ENCODE measurements at places on chromosomes 3 and 15. TPM values are rescaled to one million over a fixed set of nuclear protein-coding genes. Genes with fewer than 3 reads are reported as not detected.
A peak's percentile ranks its signal among the peaks of the same experiment; 100 is the strongest.

SLC6A20 gene
- total RNA-seq: not detected

MYO5A gene
- 34.8 TPM for total RNA-seq

TGM4 gene
- not detected for total RNA-seq

NPHP3 gene
- 11.8 TPM for total RNA-seq

GHSR gene
- total RNA-seq: not detected

LRRC31 gene
- total RNA-seq: not detected

HGD gene
- not detected for total RNA-seq

ITPKA gene
- not detected for total RNA-seq

C3orf49 gene
- not detected for total RNA-seq

GRCh38 chr3:95334461-95334860 is 1271.6 kb downstream of the NSUN3 start:
- no peak for DNase-seq

- DNase-seq: no peak
Measured at GRCh38 chr3:188594139-188594538, 440.2 kb downstream of the LPP start.

GRCh38 chr15:29636140-29636539 is 186.1 kb downstream of the TJP1 start:
- no peak for DNase-seq

DNA sequence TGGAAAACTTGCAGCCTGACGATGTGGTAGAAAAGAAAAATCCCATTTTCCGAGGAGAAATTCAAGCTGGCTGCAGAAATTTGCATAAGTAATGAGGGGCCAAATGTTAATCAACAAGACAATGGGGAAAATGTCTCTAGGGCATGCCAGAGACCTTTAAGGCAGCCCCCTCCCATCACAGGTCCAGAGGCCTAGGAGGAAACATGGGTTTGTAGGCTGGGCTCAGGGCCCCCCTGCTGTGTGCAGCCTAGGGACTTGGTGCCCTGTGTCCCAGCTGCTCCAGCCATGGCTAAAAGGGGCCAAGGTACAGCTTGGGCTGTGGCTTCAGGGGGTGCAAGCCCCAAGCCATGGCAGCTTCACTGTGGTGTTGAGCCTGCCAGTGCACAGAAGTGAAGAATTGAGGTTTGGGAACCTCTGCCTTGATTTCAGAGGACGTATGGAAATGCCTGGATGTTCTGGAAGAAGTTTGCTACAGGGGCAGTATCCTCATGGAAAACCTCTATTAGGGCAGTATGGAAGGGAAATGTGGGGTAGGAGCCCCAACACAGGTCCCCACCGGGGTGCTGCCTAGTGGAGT is 75.9 kb upstream of the CADPS start:
- DNase-seq: no peak

GRCh38 chr15:49137861-49138260 is 17.5 kb downstream of the COPS2 start:
- DNase-seq: no peak

DNA sequence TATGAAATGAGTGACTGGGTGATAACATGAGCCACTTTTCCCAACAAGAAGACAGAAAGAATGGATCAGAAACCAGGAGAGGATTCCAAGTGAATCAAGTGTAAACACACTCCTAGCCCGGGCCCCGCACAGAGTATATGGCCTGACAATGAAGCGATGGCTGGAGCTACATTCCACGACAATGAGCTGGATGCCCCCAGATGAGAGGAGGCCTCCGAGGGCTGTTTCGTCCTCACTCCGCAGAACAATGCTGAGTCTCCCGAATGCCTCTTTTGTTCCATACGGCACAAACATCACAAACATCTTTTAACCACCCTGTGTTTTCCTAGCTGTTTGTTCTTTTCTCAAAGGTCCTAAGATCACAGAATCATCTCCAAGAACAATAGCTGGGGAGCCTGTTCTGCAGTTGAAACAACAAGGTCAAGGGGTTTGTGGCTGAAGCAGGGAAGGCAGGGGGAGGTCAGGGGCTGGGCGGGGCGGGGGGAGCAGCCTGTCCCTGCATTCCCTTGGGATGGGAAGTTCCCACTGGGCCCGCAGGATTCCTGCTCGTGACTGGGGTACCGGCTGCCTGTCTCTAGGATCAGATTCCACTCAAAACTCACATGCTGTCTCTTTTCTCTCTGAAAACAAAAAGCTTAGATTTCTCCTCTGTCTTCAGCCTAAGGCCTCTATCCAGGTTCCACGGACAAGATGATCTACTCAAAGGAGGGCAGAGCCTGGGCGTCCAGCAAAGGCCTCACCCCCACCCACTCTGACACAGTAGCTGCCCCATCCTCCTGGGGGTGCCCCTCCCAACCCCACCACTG is 151.3 kb downstream of the XXYLT1 start:
- DNase-seq: no peak

DNA sequence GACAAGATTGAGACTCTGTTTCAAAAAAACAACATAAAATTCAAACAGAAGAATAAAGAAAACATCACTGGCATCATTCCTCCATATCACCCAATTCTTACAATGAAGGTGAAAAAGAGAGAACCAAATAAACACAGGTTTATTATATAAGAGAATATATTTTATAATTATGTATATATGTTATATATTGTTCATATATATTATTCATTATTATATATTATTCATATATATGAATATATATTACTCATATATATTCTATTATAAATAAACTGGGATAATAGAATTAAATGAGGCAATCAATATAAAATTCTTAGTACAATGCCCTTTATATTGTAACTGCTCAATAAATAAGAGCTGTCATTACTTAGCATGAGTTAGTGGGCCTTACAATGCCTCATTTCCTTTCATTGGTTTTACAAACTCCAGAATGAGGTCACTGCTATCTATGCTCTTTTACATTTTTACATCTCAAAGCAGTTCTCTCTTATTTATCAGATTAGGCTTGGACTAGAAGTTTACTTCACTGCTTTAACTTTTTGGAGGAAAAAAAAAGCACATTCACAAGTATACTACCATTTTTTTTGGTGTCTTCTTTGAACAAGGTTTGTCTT is 135.5 kb upstream of the TTC14 start:
- no peak for DNase-seq

DNA sequence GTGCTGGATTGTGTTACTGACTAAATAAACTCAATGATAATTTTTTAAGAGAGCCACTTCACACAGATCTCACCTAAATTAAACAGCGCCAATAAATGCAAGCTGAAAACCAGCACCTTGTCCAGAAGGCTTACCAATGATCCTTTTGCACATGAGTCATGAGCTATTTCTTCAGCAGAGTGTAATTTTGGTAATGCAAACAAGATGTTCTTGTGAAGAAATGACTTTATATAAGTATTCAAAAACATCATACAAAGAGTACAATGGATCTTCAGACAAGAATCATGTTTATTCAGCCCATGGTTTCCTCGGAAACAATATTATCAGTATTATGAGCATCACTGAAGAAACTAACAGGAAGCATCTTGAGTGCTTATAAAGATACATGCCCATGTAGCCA is 263.8 kb upstream of the UBE2E2 start:
- DNase-seq: no peak

DNA sequence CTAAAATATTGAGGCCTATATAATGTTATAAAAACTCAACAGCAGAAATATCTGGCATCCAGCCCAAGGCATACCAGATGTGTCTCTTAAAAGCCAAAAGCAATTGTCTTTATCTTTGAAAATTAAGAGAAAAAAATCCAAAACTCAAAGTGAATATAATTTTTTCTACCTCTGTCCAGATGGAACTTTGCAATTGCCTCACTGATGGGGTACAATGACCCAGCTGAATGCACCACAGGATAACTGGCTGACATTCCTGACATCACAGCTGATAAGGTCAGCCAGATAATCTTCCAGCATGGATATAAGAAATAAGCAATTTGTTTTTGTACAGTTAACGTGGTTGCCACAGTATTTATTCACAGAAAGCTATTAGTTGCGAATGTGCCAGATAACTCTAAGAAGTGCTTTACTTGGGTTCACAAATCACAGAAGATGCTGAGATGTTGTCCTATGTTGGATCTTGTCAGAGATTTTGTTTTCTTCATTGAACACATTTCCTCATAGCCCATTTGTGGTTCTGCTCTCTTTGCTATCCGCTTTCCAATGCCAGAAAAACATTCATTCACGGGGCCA is 566.9 kb upstream of the CCDC54 start:
- no peak for DNase-seq

GRCh38 chr3:155001289-155002010 is 78.7 kb upstream of the MME start:
- no peak for DNase-seq

GRCh38 chr3:53711387-53711786 is 134.8 kb downstream of the CHDH start:
- no peak for DNase-seq

DNA sequence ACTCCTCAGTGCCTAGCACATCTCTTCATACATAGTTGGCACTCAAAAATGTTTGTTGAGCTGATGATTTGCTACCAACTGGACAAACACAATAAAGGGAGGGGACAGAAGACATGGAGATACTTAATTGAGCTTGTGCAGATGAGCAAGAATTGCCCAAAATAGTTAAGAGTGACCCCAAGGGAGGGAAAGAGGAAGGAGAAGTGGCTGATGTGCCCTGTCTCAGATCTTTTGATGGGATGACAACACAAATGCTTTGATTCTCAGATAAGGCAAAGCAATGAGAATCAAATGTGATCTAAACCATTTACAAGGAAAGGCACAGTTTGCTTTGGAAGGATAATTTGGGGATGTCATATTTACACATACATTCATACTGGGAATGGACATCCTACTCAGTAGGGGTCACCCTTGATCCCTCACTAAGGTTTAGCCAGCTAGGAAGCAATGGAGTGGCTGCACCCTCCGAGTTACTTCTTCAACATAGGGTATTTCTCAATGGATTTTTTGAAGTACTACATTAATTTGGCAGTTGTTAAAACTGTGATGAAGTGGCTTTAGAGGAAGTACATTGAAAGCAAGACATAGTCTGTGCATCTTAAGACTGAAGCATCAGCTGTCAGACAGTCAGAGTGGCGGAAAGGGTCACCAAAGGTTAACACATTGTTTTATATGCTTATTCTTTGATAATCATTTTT is 21.9 kb upstream of the SSR3 start:
- no peak for DNase-seq

DNA sequence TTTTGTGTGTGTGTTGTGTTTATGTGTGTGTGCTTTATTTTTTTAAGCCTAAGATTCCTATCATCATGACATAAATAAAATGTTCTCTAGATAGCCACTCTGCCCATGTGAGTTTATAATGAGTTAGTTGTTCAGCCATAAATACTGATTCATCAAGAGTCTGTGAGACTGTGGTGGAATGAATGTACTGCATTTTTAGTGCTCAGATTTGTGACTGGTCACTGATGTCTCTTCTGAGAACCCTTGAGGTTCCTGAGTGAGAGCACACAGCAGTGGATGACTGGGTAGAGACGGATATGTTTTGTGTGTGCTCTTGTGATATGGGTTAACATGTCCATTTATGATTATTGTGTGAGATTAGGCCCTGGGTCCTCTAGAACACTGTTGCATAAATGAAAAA is 51.2 kb downstream of the SETD5 start:
- no peak for DNase-seq

DNA sequence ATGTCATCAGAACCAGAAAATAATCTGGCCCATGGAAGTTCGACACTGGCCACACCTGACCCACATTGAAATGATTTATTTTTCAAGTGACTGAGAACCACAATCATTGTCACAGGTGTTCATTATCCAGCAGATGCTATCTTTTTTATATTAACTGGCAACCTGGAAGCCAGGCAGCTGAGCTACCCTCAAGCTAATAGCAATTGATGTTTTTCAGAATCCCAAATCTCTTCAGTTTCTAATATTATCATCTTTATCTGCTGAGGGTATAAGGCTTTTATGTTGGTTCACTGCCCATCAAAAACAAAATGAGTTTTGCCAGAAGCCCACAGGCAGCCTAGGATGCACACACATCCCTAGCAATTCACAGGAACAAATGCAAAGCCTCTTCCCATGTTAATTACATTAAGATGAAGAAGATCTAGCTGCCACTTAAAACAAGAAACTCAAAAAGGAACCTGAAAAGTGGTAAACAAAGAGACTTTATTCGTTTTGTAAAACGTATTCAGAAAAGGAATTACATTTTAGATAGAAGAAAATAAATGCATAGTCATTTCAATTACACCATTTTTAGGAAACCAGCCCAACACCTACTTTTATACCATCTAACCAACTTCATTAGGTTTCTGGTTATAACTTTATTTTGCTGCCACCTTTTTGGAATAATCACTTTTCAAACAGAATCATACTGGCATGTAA is 40.9 kb upstream of the STRIT1 start:
- DNase-seq: no peak

- no peak for DNase-seq
Measured at GRCh38 chr3:32120471-32120870, 14.1 kb downstream of the GPD1L start.

GRCh38 chr3:108834551-108834950 is 12.0 kb downstream of the TRAT1 start:
- no peak for DNase-seq

- no peak for DNase-seq
Measured at GRCh38 chr3:187454085-187454815, 86.1 kb downstream of the RTP4 start.

- DNase-seq: no peak
Measured at GRCh38 chr15:66573719-66574595, 8.2 kb upstream of the LCTL start.

DNA sequence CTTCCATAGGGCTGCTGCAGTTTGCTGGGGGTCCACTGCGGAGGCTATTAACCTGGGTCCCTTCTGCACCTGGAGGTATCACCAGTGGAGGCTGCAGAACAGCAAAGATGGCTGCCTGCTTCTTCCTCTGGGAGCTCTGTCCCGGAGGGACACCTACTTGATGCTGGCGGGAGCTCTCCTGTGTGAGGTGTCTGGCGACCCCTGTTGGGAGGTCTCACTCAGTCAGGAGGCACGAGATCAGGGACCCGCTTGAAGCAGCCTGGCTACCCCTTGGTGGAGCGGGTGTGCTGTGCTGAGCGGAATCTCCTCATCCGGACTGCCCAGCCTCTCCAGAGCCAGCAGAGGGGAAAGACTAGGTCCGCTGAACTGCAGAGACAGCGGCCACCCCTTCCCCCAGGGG is 56.0 kb upstream of the CTXND1 start:
- peak; percentile 69 for DNase-seq

DNA sequence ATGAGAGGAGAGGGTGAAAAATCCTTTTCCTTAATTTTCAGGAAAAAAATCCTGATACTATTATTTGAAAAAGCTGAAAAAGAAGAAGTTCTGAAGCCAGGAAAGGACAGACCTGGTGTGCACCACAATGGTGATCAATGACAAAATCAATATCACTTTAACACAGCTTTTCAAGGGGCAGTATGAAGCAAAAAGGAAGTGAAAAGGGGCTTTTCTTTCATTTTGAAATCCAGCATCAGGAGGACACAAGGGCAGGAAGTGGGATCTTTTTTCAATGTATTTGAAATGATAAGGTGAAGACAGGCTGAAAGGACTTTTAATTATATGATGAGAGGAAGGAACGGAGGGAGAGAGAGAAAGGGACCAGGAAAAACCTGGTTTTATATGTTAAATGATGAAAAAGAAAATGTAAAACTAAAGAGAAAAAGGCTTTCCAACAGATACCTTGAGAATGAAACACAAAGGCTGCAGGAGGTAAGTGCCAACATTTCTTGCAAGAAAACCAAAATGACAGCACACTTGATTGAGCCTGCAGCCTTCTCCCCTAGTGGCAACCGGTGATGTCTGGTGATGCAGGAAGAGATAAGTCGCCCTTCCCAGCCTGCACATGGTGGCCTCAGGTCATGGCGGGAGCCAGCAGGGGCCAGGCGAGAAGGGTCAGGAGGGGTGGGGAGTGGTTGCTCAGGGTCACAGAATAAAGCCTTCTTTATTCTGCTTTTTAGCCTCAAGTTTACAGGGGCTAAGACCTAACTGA is 236.7 kb upstream of the WNT5A start:
- DNase-seq: peak; percentile 89

GRCh38 chr15:31513178-31513577 is 186.5 kb downstream of the KLF13 start:
- no peak for DNase-seq

All from Karpas-422 (cell line).